ENCODE measurements at places on chromosomes 2 and 18.

- DNase-seq, result peak; percentile 45
These were observed 110.2 kb upstream of the UNC80 start for GRCh38 chr2:209661286-209661894.

DNA sequence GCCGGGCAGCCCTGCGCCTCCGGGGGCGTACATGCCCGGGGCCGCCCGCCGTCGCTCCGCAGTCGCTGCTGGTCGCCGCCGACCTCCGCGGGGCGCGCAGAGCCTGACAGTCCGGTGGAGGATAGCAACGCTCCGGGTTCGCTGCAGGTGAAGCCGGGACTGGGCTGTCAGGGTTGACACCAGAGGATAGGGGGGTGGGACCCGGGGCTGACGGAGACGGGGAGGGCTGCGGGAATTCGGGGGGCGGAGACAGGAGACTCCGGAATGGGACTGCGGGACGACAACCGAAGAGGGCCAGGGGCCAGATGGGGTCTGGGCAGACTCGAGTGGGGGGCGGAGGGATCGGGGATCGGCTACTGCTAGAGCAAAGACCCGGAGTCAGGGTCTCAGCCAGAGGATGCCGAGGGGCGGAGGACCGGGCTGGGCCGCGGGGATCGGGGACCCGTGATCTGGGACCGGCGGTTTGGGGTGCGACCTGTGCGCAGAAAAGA, 403 bp downstream of the TMEM127 start:
- DNase-seq, result no peak

DNA sequence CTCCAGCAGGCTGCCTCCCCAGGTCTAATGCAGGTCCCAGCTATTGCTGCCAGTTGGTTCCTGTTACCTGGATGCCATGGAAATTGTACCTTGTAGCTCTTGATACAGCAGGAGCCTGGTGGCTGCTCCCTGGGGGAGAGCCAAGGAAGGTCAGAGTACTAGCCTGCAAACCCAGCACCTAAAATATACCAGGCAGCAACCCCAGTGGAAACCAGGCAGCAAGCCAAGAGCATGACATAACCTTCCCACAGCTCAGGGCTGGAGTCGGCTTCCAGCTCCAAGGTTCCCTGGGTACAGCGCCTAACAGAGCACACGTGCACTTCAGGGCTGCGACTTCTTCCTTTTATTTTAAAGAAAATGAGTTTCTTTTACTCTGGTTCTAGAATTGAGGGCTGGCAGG, 30.3 kb downstream of the TNP1 start:
- peak; percentile 76 for DNase-seq

GRCh38 chr2:54840559-54841468, 117.4 kb downstream of the EML6 start:
- DNase-seq, result no peak

- no peak for DNase-seq
These were observed 1.3 kb downstream of the GAL3ST2 start for GRCh38 chr2:241777686-241778627.

- DNase-seq, result no peak
These were observed 97.6 kb downstream of the MRPS9 start for GRCh38 chr2:105135436-105135835.

DNA sequence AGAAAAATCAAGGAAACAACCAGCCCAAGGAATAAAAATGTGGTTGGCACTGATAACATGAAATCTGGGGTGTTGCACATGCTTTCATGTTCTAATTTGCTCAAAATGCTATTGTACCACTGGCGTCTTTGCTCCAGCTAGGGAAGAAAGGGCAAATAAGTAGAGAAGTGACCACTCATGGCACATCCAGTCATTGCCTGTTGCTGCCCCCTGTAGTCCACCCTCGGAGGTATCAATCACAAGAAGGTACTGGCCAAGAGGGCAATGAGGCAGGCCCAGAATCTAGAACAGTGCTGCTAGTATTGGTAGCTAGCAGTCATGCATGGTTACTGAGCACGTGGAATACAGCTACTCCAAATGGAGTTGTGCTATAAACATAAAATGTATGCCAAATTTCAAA, 213.4 kb downstream of the CDCA7 start:
- peak; percentile 36 for DNase-seq

- no peak for DNase-seq
These were observed 9.0 kb downstream of the ENOSF1 start for GRCh38 chr18:703213-703967.

- DNase-seq, result no peak
These were observed 229.8 kb downstream of the PIK3C3 start for GRCh38 chr18:42184685-42185477.

- DNase-seq, result no peak
These were observed 34.0 kb downstream of the TTLL4 start for GRCh38 chr2:218744615-218745014.

DNA sequence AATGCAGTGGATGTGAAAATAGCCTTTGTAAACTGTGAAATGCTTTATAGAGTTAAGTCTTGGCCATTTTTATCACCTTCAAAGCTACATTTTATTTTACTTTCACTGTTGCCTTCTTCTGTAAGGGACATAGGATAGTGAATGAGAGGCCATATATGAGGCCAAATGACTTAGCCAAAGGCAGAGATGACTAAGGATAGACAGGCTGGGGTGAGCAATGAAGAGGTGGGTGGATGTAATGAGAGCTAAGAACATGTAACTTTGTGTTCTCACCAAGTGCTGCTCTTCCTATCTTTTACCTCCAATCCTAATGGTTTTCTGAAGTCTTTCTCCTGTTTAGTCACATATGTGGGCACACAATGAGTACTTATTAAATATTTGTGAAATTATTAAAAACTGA, 101.9 kb downstream of the MBD5 start:
- no peak for DNase-seq
